ENCODE measurements at places on chromosomes 1 and 21.

- DNase-seq, result peak; percentile 30
These were observed 684 bp downstream of the SLC2A1 start for GRCh38 chr1:42957880-42958487.

DNA sequence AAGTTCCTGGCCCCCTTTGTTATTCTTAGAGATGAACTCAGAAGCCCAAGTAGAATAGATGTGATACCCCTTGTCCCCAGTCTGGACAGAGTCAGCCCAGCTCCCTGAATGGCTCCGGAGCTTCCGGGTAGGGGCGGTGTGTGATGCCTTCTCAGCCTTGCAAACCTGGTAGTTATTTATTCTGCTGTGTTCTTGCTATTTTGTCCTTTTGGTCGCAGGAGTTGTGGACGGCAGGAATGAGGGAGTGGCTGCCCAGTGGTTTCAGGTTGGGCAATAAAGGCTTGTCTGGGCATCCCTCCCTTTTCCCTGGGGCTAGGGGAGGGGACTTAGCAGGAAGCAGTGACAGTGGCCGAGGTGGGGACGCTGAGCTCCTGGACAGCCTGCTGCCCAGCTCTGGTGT is 2.8 kb downstream of the PTPRU start:
- no peak for DNase-seq

DNA sequence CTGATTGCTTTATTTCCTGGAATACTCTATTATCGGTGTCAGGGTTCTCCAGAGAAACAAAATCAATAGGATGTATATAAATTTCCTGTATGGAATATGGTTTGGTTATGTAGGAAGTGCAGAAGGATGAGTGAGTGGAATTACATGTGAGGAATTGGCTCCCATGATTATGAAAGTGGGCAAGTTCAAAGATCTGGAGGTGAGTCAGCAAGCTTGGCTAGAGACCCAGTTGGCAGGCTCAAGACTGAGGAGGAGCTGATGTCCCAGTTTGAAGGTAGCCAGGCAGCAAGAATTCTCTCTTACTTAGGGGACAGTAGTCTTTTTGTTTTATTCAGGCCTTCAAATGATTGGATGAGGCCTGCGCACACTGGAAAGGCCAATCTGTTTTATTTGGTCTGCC is 57.5 kb downstream of the MAP3K7CL start:
- no peak for DNase-seq

DNA sequence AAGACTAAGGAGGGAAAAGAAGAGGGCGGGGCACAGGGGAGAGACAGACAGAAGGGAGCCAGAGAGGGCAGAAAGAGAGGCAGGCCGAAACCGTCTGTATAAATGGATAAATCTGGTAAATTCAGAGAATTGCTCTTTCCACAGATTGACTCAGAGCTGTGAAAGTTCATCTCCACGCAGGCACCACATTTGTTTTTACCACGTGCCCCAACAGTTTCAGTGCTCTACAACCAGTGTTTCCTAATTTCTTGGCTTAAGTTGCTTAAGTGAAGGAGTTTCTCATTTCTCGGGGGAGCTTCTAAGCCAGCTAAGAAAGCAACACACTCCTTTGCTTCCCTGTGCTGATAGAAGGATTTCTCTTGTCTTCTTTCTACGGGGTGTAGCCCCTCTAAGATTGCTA is 87.1 kb downstream of the ENAH start:
- no peak for DNase-seq

DNA sequence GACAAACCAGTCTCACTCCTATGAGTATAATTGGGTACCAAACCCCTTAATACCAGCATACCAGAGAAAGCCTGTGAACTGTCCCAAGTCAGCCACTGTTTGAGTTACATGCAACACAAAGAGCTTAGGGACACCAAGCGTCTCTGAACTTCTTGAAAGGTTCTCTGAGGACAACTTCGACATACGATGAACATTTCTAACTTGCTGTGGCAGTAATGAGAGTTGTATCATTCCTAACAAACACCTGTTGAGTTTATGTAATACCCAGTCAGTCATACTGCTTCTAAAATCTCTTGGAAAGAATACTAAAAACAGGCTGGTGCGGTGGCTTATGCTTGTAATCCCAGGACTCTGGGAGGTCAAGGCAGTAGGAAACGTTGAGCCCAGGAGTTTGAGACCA is 18.4 kb downstream of the CCT8 start:
- no peak for DNase-seq

GRCh38 chr1:70979881-70980280 is 67.7 kb downstream of the PTGER3 start:
- DNase-seq, result no peak

DNA sequence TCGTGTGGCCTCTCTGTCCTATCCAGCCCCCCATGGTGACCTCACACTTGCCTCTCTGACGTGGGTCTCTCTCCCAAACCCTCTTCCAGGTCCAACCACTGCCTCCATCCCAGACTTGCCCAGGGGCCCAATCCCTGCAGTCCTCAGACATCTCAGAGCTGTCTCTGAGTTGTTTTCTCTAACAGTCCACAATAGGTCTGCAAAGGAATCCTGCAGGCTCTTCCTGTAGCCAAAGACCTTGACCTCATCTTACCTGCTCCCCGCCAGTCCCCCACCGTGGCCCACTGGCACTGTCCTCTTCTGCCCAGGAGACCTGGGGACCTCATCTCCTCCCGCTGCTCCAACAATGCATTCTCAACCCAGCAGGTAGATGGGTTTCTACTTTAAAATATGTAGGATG is 10.0 kb downstream of the RNF187 start:
- no peak for DNase-seq

GRCh38 chr1:184759112-184759511 is 4.5 kb upstream of the EDEM3 start:
- no peak for DNase-seq

GRCh38 chr1:25183126-25183980 is 48.9 kb downstream of the SYF2 start:
- no peak for DNase-seq

Data from stimulated activated CD8-positive, alpha-beta memory T cell treated with anti-CD3 and anti-CD28 coated beads, Interleukin-2, amount 100 ng/mL, for 1 hour (primary cell).